Hematopoietic multipotent progenitor cell treated with erythropoietin and hydrocortisone succinate and interleukin-3 and kit ligand, for 6 days (in vitro differentiated cells): ENCODE measurements at places on chromosomes 13 and 19.
A peak's percentile ranks its signal among the peaks of the same experiment; 100 is the strongest.

DNA sequence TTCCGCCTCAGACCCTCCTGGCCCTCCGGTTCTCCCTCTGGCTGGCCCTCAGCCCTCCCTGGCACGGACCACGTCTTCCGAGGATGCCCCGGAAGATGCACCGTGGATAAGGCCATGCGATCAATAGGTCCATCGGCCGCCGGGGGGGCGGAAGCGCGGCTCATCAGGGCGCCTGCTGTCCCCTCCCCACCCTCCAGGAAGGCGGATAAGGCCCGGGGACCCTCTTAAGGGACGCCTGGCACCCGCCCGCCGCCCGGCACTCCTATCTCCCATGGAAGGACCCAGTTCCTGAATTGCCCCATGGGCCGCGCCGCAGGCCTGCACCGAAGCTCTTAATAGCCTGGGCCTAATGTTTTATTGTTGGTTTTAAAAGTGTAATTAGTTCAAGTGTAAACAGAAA, 46.2 kb upstream of the TCF3 start:
- no peak for DNase-seq

DNA sequence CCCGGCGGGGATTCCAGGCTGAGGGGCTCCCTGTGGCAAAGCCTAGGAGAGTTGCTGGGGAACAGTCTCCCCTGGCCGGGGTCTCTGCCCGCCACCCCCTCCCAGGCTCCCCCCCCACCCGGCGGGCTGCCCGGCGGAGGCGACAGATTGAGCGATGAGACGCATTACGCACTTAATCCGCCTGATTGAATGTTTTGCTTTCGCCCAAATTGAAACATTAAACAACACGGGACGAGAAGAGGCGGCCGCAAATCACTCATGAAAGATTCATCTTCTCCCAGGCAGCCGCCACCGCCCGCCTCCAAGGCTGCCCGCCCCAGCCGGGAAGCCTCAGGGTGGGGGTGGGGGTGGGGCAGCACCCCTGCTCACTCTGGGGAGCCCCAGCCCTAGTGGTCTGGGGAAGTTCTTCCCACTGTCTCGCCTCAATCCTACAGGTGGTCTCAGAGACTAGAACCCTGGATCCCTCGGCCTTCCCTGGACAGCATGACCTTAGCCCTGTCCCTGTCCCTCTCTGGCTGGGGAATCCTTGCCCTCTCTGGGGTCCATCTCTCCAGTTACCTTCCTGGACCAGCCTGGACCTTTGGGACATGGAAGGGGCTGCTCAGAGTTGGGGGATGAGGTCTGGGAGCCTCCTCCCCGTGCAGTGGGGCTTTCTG, 7.6 kb upstream of the ERFL start:
- no peak for DNase-seq

- DNase-seq = peak; percentile 50
These were observed 59.9 kb downstream of the LIG4 start for GRCh38 chr13:108155185-108156106.

- no peak for DNase-seq
These were observed 537.2 kb downstream of the LIG4 start for GRCh38 chr13:107678075-107678689.
